ENCODE measurements at places on chromosomes 13 and 19.

- DNase-seq = no peak
Measured at GRCh38 chr19:48186015-48186414, 15.5 kb downstream of the ZSWIM9 start.

GRCh38 chr13:30868799-30869470 is 37.1 kb upstream of the MEDAG start:
- DNase-seq = no peak

GRCh38 chr13:75666646-75667351 is 30.7 kb downstream of the LMO7 start:
- DNase-seq = no peak

DNA sequence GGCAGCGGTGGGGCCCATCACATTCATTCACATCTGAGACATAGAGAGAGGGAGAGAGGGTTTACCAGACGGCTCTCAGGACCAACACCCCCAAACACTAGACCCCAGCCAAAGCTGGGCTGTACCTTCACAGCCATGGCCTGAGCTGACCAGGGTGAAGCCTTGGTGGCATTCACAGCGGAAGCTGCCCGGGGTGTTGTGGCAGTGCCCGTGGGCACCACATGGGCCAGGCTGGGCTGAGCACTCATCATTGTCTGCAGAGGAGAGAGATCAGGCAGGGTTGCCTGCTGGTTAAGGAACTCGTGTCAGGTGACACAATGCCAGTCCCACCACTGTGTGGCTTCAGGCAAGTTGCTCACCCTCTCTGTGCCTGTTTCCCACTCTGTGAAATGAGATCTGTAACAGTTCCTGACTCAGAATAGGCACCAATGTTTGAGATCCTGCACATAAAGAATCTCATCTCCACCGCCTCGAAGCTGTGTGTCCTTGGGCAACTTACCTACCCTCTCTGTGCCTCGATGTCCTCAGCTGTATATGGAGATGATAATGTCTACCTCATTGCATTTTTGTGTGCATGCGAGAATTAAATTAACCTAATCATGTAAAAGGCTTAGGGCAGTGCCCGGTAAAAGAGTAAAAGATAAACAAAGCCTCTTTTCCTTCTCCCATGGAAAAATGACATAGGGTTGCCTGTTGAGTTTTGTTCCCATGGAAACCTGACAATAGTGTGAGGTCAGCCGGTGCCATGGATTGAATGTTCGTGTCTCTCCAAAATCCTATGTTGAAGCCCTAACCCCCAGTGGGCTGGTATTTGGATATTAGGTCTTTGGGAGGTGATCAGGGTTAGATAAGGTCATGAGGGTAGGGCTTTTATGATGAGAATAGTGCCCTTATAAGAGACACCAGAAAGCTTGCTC is 22.9 kb downstream of the CCL25 start:
- DNase-seq = no peak

- no peak for DNase-seq
Measured at GRCh38 chr19:41307954-41308449, 2.0 kb upstream of the CCDC97 start.

DNA sequence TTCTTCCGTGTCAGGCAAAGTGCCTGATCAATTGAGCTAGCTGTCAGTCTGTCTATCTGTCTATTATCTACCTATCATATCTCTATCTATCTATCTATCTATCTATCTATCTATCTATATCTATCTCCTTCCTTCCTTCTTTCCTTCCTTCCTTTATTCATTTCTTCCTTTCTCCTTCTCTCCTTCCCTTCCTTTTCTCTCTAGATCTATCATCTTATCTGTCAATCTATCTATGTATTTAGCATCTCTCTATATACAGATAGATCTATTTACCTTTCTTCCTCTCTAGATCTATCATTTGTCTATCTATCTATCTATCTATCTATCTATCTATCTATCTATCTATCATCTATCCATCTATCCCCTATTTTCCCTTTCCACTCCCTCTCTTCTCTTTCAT is 5.9 kb upstream of the ZNF536 start:
- DNase-seq = no peak

- DNase-seq = no peak
Measured at GRCh38 chr13:79141082-79141481, 265.0 kb downstream of the RBM26 start.

DNA sequence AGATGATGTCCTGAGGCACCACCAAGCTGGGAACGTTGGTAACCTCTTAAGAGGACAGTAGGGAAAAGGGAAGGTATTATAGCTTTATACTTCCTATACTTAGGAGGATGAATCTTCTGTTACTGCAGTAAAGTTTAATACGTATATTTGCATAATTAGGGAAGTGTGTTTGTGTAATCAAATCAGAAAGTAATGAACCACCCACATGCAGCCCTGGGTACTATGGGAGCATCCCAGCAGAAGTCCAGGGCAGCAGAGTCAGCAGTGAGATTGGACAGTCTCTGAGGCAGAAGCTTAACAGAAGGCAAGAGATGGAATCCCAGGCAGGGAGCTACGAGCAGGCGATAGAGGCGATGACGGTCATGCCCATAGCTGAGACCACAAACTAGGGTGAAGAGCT is 12.5 kb downstream of the SAFB start:
- DNase-seq = no peak

- no peak for DNase-seq
Measured at GRCh38 chr19:31252441-31252840, 96.8 kb downstream of the TSHZ3 start.

GRCh38 chr13:50187352-50188029 is 172.2 kb downstream of the KCNRG start:
- no peak for DNase-seq

DNA sequence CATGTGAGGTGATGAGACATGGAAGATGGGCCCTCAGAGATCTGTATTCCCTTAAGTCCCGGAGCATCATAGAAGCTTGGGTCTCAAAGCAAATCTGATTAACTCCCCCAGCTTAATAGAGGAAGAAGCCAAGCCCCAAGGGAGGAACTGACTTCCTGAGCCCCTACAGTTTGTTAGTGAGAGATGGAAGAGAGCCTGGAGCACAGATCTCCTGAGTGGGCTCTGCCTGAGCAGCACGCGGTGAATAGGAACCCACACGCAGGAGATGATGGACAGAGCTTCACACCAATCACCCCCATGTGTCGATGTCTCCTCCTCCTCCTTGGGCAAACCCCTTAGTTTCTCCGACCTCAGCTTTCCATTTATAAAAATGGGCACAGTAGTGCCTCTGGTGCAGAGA is 50.1 kb upstream of the ATP12A start:
- no peak for DNase-seq

- DNase-seq = no peak
Measured at GRCh38 chr19:10450191-10450852, 30.0 kb downstream of the PDE4A start.

DNA sequence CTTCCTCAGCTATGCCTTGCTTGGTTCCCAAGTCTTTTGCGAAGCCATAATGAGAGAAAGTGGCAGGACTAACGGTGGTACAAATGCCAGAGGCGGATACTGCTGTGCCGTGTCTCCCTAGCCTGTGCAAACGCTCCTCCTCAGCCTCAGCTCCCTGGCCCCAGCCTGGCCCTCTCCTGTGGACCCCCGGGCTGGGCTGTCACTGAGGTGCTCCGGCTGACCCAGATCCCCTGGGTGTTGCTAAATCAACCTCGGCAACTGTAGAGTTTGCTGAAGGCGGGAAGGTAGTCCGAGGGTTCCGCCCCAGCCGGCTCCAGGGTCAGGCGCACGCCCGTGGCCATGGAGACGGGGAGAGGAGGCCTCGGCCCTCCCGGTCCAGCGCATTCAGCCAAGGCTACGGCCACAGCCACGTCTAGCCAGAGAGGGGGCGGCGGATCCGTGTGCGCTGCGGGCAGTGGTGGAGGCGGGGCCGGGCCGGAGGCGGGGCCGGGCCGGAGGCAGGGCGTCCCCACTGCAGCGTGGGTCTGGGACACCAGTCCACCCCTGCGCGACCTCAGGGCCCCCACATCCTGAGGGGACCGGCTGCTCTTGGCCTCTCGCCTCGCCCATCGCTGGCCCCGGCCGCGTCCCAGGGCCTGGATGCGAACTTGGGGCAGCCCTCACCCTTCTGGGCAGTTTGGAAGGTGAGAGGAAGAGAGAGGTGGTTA is 16.4 kb upstream of the ZNF492 start:
- DNase-seq = no peak

All from pons (tissue), 1 donor.